ENCODE measurements at places on chromosomes 3 and 15. TPM values are rescaled to one million over a fixed set of nuclear protein-coding genes. Genes with fewer than 3 reads are reported as not detected.

The TEX55 gene
- total RNA-seq: not detected

The POLR2H gene
- 79.9 TPM for total RNA-seq

The TRAT1 gene
- total RNA-seq: 151 TPM

The TMC3 gene
- total RNA-seq: not detected

The CTXN2 gene
- total RNA-seq: not detected

The TMEM45A gene
- 0.15 TPM for total RNA-seq

The PRR20G gene
- not detected for total RNA-seq

The TMCO5A gene
- not detected for total RNA-seq

The AP2M1 gene
- total RNA-seq: 223 TPM

The TRIM42 gene
- total RNA-seq: not detected

The SLC15A2 gene
- total RNA-seq: 2.2 TPM
